B cell (primary cell): ENCODE measurements at places on chromosomes 5 and 9. TPM values are rescaled to one million over a fixed set of nuclear protein-coding genes. Genes with fewer than 3 reads are reported as not detected.
A peak's percentile ranks its signal among the peaks of the same experiment; 100 is the strongest.

The IL3 gene
- not detected in 2 replicates for total RNA-seq

The PKD2L2 gene
- 0.37 and 0.63 TPM in 2 replicates for total RNA-seq

The ABLIM3 gene
- not detected in 2 replicates for total RNA-seq

The PLCXD3 gene
- not detected in 2 replicates for total RNA-seq

The SHC3 gene
- total RNA-seq = 0.05 TPM in 1 of 2 replicates, not detected in the other

The TSSK1B gene
- total RNA-seq = not detected in 2 replicates

The WDR36 gene
- total RNA-seq = 33.9 and 35.2 TPM in 2 replicates

The EDIL3 gene
- not detected in 2 replicates for total RNA-seq

The ARHGEF39 gene
- 0.53 and 0.62 TPM in 2 replicates for total RNA-seq

The CDC25C gene
- total RNA-seq = not detected in 2 replicates

The GABRA1 gene
- not detected in 2 replicates for total RNA-seq

The FOXD4L5 gene
- total RNA-seq = 0.79 and 1.0 TPM in 2 replicates

The DNAI1 gene
- total RNA-seq = not detected in 2 replicates

The CDKN2A gene
- 9.5 and 11.7 TPM in 2 replicates for total RNA-seq

The PDE6A gene
- not detected in 2 replicates for total RNA-seq

The IL9 gene
- not detected in 2 replicates for total RNA-seq

DNA sequence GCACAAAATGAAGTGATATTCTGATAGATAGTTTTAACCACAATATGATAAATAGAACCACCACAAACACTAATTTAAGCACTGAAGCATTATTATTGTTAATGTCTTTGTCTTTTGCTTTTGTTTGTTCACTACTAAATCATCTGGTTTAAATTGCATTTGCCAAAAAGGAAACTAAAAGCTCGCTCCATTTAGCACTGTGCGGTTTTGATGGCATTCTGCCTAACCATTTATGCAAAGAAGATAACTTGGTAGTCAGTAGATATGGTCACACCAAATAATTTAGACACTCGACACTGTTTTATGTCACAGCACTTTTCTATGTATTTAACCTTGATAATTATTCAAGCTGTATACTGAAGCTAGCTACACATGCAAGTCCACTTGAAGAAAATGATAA is 849.8 kb upstream of the CDH6 start:
- DNase-seq = no peak

DNA sequence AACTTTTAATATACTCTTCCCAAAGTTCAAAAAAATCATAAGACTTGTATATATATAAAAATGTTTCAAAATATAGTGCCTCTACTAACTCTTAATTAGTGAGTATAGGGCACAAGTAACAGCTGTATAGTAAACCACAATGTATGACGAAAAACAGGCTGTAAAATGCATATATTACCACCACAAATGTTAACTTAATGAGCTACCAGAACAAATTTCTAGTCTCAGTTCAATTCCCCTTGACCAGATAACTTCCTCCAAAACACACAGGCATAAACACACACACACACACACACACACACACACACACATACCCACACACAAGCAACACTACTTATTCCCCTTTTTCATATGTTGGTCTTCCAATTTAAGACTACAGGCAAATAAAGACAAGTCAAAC is 78.8 kb downstream of the FBXL17 start:
- DNase-seq = peak; percentile 15

GRCh38 chr9:133930682-133931485 is 61.2 kb downstream of the VAV2 start:
- DNase-seq = no peak

DNA sequence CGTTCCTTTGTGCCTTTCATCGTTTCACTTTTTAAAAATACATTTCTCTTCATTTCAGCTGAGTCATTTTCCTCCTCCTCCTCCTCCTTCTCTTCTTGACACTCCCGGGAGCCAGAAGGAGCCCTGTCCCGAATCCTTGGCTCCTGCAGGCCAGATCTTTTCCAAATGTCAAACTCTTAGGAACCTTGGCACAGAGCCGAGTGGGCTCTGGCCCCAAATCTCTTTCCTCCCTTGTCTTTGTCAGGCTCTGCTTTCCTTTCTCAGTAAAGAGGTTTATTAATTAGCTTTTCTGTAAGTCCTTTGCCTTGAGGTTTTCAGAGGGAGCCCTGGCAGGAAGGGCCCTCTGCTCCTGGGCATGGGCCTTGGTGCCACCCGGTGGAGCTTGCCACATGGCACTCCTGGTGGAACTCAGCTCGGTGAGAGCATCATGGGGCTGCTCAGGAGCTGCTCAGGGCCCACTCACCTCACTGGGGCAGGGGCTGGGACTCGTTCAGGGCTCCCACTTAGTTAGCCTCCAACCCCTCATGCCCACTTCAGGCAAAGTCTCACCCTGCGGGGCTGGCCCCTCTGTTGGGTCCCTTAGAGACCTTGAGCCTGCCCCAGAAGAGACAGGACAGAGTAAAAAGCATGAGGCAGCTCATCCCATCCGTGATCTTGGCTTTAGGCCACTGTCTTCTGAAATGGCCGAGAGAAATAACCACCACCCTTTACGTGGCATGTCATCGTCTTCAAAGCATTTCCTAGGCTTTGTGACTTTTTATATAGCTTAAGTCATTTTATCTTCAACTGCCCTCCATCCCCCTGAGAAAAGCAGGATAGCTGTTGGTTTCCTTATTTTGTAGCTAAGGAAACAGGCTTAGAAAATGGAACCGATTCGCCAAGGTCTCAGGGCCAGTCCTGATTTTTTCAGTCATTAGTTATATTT is 17.1 kb downstream of the STC2 start:
- DNase-seq = no peak

DNA sequence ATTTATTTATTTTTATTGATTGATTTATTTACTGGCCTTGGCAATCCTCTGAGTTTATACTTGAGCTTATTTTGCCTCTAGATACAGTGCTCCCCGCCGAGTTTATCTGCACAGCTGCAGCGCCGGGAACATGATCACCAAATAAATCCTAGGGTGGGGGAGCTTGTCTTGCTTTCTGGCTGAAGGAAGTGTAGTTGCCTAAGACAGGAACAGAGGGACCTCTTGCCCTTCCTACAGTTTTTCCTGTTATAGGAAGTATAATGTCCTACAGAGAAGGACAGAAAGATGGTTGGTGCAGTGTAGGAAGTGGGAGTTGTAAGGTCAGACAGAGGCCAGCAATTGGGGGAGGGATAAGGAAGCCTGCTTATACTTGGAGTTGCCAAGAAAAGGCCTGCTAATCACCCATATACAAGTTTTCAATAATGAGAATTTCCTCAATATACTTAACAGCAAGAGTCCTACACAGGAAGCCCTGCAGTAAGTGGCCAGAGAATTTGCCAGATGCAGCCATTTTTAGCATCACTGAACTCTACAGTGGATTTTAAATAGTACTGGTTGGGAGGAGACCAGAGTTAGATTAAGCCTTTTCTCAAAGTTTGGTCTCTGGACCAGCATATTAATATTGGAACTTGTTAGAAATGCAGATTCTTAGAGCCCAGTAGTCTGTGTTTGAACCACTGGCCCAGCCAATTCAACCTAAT is 7.7 kb downstream of the AOPEP start:
- no peak for DNase-seq

GRCh38 chr5:118723021-118723338 is 265.4 kb downstream of the DTWD2 start:
- DNase-seq = no peak

GRCh38 chr9:90810691-90811090 is 9.1 kb downstream of the SYK start:
- no peak for DNase-seq

GRCh38 chr5:34709861-34710673 is 53.9 kb downstream of the RAI14 start:
- no peak for DNase-seq

GRCh38 chr5:3997670-3998069 is 402.0 kb downstream of the IRX1 start:
- DNase-seq = no peak

DNA sequence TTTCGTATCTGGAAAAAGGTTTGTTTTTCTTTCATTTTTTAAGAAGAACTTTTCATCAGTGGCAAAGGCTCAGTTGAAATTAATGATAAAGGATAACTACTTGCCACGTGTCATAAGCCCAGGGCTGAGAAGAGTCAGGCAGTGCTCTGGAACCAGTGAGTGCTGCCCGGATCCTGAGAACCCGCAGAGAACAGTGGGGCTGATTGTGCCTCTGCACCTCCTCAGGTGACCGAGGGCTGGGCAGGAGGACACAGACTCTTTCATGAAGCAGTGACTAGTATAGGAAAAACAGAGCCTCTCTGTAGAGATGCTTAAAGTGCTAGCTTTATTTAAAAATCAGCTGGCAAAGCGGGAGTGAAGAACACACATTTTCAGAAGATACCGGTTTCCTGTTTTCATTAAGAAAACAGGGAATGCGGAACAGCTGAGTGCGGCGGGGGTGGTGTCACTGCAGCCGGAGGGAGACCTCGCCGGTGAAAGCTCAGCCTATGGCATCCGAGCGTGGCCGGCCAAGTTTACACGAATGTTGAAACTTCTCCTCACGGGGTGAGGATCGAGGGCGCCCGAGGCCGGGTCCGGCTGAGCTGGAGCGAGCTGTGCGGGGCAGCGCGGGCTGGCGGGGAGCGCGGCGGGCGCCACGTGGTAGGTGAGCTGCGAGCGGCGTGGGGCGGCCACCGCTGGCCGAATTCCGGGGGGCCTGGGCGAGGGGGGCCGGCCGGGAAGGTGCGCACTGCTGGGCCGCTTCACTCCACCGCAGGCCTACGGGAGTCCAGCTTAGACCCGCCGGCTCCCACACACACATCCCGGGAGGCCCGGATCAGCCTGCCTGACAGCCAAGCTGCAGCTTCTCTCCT is 134.7 kb upstream of the DMRT1 start:
- peak; percentile 41 for DNase-seq

GRCh38 chr5:149489605-149490037 is 61.6 kb downstream of the CSNK1A1 start:
- DNase-seq = no peak

GRCh38 chr5:4206127-4206526 is 610.5 kb downstream of the IRX1 start:
- no peak for DNase-seq

- no peak for DNase-seq
Measured at GRCh38 chr9:106980551-106981101, 117.7 kb downstream of the ZNF462 start.

- no peak for DNase-seq
Measured at GRCh38 chr5:80697100-80697499, 42.3 kb upstream of the DHFR start.

DNA sequence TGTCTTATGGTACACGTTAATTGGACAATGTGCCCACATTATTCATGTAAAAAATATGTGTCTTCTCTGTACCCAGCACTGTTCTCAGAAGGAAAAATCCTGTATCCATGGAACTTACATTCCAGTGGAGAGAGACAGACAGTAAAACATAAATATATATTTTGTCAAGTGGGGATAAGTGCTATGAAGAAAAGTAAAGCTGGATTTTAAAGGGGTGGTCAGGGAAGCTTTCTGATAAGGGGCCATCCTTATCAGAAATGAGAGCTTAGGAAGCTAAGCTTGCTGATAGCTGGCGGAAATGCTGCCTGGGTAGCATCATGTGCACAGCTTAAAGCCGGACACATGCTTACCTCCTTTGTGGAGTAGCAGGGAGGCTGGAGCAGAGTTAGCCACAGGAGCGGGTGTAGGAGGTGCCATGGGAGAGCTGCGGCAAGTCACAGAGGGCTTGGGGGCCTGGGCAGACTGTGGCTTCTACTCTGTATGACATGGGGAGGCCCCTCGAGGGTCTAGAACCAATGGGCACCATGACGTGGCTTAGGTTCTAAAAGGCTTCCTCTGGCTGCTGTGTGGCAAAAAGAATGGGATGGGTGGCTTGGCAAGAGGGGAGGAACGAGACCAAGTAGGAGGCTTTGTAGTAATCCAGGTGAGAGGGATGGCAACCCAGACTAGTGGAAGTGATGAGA is 141.7 kb downstream of the FGF1 start:
- no peak for DNase-seq

- DNase-seq = no peak
Measured at GRCh38 chr9:27564670-27565069, 8.6 kb downstream of the C9orf72 start.

GRCh38 chr9:136239135-136239982 is 6.3 kb downstream of the QSOX2 start:
- DNase-seq = no peak

- DNase-seq = no peak
Measured at GRCh38 chr5:37532976-37533740, 154.0 kb downstream of the WDR70 start.

GRCh38 chr5:93100428-93100827 is 480.6 kb downstream of the NR2F1-AS1 start:
- DNase-seq = no peak

DNA sequence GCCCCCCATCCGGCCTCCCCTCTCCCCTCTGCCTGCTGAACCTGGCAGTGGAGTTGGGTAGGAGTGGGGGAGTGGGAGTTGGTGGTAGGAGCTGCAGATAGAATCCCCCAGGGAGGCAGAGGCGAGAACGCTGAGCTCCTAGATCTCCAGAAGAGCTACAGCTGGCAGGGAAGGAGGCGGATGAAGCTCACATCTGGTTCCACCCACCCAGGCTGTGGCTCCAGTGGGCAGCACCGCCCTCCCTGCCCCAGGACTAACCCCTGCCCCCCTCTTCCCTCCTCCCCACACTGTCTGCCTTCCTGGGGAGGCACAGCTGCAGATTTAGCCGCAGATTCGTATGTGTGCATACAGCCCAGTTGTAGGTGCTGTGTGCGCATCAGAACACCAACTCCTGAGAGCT is 34.2 kb downstream of the C9orf50 start:
- no peak for DNase-seq

GRCh38 chr5:163506095-163506457 is 657 bp downstream of the MAT2B start:
- no peak for DNase-seq

DNA sequence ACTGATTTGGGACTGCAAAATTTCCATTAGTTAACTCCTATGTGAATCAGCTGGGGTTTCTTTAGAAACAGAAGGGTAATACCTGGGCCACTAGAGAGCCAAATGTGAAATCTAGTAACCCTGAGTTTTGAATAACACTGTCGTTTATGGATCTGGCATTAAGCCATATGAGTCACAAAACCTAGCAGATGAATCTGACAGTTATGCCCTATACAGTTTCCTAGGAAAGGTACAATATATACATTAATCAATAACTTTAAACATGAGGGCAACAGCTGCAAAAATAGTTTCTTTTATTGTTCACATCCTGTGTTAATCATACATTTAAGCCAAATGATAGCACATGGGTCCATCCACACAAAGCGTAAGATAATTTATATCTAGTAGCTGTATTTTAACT is 56.9 kb downstream of the PAM start:
- no peak for DNase-seq

GRCh38 chr5:21195145-21195544 is 1207.1 kb upstream of the CDH18 start:
- DNase-seq = no peak

DNA sequence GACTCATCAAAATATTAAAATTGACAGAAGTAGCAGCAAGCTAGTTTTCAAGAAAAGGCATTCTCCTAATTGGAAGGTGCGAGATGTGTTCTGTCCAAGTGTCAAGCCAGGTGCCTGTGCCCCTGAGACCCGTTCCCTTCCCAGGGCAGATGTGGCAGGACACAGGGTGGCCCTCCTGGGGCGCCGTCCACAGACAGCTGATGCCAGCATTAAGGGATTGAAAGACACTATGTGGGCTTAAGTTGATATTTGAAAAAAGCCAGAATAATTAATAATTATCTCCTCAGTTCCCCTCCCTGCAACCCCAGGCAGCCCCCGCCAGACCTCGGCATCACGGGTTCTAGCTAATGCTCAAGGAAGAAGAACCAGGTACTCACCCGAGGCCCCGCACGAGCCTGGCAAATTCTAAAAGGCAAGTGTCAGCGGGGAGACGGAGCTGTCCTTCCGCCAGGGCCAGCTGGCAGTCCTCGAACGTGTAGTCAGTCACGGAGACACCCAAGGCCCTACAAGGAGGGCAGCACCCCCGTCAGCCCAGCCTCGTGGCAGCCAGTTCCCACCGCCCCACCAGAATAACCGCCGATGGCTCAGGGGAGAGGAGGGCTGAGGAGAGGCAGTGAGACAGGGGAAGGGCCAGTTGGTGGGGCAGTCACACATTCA is 29.1 kb upstream of the SLC6A3 start:
- peak; percentile 8 for DNase-seq
